ENCODE measurements at places on chromosomes 6 and 20.

GRCh38 chr6:125097186-125097585, 56.4 kb upstream of the TPD52L1 start:
- no peak for DNase-seq

DNA sequence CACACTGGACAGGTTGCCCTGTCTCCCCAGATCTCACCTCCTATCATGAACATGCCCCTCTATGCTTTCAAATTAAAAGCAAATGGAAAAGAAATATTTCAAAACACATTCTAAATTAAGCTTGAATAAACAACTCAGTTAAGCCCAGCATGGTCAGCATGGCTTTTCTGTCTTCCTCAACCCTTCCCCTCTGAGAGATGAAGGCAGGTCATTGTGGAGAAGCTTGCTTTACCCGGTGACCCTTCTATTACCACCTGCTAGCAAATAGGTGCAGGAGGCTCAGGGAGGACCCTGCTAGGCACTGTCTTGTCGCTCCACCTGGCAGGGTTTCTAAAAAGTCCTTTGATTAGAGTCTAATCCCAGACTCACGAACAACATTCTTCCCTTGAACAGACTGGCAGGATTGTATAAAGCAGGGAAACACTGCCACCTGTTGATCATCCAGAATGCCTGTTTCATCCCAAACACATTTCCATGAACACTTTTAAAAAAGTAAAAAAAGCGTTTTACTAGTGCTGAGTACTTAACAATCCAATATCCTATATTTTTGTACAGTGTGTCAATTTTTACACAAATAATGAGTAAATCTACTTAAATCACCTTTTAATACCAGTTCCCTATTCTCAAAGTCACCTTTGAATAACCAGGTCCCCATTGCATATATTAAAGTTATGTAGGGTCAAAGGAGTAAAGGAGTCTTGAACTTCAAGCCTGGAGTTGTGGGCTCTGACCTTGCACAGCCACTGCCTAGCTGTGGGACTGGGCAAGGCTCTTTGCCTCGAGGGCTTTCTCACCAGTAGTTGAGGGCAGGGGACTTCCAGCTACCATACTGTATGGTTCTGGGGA, 75.5 kb downstream of the GPR6 start:
- no peak for DNase-seq

DNA sequence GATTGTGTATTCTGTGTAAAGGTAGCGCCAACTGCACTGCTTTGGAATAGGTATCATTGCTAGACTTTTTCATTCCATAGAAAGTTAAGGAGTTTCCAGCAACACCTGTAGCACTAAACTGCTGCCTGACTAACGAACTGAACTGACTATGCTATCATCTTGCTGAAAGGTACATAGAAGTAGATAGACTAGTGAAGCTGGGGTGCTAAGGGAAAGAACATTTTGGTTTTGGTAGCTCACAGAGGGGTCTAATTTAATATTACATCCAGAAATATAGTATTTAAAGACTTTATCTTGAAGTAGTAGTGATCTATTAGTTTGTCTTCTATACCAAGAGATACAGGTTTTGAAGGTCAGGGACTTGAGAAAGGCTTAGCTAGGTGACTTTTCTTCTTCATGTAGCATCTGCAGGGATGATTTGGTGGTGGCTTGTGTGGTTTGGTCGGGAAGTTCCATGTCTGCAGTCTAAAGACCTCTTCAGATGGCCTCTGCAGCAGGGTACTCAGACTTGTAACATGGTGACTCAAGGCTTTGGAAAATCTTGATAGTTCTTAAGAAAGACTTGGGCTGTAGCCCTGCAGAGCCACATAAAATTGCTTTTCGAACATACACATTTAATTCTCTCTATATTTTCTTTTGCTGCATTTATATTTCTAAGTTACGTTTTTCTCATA, 10.2 kb downstream of the SENP6 start:
- no peak for DNase-seq

DNA sequence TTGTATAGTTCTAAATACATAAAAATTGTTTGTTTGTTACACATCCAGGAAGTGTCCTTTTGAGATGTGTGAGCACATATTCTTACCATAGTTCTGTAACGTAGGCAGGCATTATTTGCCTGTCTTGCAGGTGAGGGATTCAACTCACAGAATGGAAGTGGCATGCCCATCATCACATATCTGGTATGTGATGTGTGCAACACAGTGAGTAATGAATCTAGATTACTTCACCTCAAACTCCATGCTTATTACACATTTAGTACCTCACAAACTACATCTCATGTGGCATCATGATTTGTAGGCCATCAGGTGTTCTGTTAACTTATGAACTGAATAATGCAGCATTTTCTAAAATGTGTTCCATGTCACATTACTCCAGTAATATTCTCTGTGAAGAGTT, 181.6 kb downstream of the PLCB4 start:
- DNase-seq, result no peak

DNA sequence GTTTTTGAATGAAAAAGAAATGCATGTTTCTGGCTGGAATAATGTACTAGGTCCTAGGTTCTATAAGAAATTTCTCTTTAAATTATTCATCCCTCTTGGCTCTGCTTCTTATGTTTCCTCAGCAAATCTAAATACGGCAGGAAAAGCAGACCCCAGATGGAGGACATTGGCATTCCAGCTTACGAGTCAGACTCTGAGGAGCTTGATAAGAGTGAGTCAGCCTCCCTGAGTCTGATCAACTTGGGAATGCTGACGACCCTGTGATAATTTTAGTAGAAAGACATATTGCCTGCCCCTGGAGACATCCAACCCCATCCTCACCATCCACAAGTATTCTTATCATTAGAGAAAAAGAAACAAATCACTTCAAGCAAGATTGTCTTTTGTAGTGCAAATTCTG, 509.7 kb upstream of the MARCKS start:
- no peak for DNase-seq

GRCh38 chr6:71900642-71901041, 14.3 kb downstream of the RIMS1 start:
- DNase-seq, result no peak

DNA sequence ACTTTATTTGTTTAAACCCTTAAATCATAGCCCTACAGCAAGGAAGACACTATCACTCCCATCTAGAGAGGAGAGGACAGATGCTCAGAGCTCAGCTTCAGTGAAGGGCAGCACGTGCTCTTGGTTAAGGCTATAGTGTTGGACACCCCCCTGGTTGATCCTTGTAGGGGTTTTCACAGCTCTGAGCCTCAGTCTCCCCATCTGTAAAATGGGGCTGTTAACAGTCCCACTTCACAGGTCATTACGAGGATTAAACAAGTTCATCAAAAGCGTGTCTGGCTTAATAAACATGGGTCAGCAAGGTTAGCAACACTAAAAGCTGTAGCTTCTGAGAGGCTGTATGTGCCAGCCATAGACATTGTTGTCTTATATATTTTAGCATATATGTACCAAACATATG, 82.4 kb downstream of the NFATC2 start:
- DNase-seq, result no peak

GRCh38 chr20:32566379-32567374, 18.5 kb downstream of the NOL4L start:
- no peak for DNase-seq

GRCh38 chr6:25925876-25926275, 4.6 kb downstream of the SLC17A2 start:
- no peak for DNase-seq

DNA sequence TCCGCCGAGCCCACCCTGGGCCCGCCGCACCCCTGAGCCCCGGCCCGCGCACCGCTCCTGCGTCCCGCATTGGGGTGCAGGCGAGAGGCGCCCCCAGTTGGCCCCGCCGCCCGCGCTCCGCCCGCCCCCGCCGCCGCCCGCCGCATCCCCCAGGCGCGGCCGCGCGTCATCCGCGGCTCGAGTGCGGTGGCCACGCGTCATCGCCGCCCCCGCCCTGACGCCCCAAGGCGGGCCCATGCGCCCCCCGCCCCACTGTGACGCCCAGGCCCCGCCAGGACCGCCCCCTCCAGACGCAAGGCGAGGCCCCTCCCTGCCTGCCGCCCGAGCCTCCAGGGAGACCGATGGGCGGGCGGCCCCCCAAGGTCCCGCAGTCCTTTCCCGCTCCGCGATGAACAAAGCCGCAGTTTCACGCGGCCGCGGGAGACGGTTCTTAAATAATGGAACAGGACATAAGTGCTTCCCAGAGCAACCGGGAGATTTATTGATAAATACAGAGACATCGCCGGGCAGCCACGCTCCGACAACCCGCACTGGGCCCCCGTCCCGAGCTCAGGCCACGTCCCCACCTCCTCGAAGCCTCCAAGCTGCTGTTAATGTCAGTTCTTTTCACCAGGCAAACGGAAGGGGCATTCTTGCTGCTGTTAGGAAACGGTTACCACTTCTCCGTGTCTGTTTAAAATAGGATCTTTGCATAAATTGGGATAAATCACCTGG, at the start of gene ANKRD60:
Gene ANKRD60 (minus strand): TSS at position 170 of the 714 bp plus-strand sequence. CDS start 0 bp downstream, at position 170.
- peak; percentile 26 for DNase-seq

GRCh38 chr6:31356216-31356945, 598 bp downstream of the HLA-B start:
- peak; percentile 61 for DNase-seq

DNA sequence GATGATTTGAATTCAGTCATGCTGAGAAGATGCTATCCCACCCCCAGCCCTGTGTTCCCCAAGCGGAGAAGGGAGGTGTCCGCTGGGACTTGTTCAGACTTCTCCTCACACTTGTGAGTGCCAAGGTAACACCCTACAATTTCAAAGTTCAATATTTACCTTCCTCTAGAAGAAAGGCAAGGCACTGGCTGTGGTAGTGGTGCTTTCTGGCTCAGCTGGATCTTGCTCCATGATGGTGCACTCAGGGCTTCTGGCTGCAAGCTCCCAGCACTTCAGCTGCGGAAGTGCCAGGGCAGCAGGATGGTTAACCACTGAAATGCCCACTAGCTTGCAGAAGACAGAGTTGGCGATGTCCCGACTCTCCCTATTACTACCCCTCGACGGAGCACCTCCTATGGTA, 135.4 kb downstream of the MTFR2 start:
- no peak for DNase-seq

- no peak for DNase-seq
Measured at GRCh38 chr20:623704-624103, 13.6 kb upstream of the TCF15 start.

GRCh38 chr6:147508866-147509608, 547 bp downstream of the SAMD5 start:
- no peak for DNase-seq

DNA sequence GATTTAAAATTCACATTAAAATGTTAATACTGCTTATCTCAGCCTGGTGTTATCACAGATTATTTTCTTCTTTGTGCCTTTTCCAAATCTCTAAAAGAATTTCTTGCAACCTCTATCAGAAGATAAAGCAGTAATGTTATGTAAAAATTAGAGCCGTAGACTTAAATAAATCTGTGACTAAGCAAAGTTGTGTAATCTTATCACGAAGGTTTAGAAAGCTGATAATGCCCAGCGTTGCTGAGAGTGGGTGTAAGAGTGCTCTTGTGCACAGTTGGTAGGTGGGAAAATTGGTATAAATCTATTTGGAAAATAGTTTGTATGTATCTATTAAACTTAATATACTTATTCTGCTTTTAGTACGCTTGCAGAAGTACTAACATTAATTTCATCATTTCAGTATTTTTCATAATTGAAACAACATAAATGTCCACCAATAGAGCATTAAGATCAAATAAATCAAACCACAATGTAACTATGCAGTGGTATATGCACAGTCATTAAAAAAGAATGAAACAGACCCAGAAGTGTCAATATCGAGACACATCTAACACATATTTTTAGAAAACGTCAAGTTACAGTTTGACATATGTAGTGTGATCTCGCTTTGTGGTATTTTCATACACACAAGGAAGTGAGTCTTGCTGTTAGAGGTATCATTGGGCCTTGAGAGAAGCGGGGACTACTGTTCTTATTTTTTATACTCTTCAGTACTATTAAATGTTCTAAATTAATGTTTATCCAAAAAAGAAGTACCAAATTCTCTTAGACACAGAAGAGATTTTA, 54.4 kb upstream of the PBOV1 start:
- DNase-seq, result no peak

DNA sequence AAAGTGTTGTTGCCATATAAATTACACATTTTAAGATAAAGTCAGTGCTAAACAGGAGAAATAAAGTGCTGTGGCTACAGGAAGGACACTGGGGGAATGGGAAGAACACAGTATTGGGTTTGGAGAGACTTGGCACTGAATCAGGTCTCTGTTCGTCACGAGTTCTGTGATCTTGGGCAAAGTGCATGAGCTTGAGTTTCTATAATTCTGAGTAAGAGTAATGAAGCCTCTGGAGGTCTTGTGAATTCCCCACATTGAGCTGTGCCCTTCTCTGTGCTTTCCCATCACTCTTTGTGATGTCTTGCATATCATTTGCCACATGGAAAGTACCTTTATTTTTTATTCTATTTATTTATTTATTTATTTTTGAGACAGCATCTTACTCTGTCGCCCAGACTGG, 16.8 kb upstream of the EEF1A1 start:
- DNase-seq, result no peak

GRCh38 chr6:117494283-117494682, 11.8 kb downstream of the DCBLD1 start:
- DNase-seq, result no peak

DNA sequence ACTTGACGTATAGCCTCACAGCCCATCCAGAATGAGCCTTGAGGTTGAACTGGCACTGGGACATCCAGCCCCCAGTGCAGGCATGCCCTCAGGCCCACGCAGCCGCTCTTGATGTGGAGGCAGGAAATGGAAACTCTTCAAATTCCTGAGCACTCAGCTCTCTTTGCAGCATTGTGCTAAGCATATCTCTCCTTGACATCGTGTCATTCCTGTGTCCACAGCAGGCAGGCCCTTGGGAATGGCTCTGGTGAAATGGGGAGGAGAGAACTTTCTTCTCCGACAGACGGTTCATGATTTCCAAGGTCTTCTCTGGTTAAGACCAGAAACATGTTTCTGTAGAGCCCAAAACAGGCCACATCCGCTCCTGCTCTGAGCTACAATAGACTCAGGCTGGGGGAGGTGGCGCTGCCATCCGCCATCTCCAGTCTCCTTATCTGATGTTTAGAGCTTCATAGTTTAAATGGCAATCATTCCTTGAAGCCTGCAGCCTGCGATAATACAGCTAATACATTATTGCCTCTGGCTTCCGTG, 248.8 kb downstream of the CDH4 start:
- DNase-seq, result no peak

All from CD4-positive, alpha-beta T cell treated with Interferon alpha-2 for 1 hour (primary cell).